ENCODE measurements at places on chromosomes 4 and X.
A peak's percentile ranks its signal among the peaks of the same experiment; 100 is the strongest.

DNA sequence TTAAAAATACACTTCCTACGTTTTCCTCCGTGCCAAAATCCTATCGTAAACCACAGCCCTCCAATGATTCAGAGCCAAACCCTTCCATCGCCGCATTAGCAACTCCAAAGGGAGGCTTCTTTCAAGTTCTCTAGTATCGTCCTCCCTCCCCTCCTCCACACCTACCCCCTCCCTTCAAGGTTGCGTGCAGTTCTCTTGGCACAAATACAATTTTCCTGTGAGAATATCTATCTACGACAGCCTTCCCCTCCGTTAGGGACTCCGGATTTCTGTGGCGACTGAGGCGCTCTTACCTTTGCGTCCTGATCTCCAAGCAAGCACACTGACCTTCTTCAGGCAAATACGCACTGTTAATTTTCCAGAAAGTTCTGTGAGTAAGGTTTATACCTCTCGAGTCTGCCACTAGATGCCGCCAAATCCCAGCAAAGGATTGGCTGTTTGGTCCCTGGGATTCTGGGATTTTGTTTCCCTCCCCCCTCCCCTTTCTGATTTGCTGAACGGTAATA lies 1.2 kb upstream of the MORF4L2 start:
- DNase-seq, result peak; percentile 57

- no peak for DNase-seq
Observed at GRCh38 chrX:78673246-78673645, 14.1 kb upstream of the RTL3 start.

GRCh38 chr4:147122685-147123084 lies 177.0 kb upstream of the TTC29 start:
- DNase-seq, result no peak

DNA sequence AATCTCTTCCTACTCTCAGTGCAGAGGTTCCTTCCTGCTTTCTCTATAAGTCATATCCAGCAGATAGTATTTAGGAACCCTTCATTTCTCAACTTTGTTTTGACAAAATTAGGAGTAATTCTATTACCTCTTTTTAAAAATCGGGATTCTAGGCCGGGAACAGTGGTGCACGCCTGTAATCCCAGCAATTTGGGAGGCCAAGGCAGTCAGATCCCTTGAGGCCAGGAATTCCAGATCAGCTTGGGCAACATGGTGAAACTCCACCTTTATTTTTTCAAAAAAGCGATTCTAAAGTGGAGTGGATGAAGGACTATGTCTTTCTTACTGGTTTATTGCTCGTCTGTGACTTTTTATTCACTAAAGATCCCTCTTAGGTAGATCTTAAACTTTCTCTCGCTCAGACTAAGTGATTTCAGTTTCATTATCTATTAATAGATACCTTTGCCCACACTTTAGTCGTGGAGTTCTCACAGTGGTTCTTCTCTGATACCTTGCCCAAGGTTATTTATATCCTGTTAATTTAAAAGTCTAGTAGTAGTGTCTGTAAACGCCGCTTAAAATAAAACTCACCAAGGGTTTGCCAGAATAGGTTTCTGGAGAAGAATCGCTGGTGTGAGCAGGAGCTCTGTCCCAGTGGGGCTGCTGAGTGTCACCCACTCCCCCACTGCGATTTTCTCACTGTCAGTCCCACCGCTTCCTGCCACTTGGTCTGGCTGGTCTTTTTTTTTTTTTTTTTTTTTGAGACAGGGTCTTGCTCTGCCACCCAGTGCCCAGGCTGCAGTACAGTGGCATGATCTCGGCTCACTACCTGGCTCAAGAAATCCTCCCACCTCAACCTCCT lies 27.0 kb upstream of the TMEM131L start:
- DNase-seq, result no peak

DNA sequence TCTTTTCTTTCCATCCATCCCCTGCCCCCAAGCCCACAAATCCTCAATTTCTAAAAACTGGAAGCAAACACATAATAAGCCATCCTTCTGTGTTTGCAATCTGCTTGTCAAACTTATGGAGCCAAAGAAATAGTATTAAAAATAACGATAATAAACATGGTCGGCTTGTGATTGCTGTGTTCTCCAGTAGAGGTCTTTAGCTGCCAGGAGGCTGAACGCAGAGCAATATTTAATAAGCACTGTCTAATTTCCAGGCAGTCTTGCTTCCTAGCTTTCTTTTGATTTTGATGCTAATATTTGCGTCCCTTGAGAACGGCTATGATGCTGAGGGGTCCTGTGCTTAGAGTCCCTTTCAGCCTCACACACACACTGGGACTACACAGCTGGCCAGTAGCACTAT lies 3.2 kb upstream of the HELT start:
- no peak for DNase-seq

DNA sequence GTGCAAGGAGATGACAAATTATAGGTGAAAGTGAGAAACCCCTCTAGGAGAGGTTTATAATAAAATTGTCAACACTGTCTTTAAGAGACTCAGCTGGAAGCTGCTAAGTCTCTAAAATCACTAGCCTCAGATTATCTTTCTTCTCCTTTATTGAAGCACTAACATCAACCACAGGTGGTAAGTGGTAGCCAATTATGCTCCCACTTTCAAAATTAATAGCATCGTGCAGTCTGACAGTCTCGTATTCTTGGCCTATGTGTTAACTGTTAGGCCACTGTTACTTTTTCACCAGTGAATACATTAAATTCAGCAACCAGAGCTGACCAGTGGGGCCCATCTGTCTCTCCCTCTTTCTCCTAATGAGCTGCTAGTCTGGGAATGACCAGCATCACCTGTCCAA lies 674.1 kb downstream of the RAPGEF2 start:
- DNase-seq, result no peak

DNA sequence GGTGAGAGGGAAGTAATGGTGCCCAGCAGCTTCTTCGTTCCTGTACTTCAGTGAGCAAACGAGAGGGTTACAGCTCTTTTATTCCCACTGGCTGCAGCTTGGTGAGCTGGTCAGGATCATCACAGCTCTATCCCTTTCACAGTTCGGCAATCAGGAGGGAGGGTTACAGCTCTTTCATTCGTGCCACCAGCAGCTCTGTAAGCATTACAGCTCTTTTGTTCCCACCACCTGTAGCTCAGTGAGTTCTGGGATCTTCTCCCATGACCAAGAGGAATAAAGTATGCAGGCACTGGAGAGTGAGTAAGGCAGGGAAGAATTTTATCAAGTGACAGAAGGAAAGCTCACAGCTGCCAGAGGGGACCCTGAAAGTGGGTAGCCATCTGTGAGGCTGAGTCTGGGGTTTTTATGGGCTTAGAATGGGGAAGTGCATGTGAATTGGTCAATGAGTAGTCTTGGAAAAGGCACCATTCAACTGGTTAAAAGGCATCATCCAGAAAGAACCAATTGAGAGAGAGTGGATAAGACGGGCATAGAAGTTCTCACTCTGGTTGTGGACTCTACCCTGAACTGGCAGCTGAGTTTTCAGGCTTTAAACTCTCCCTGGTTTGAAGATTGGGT lies 123.7 kb downstream of the COX18 start:
- DNase-seq, result no peak

DNA sequence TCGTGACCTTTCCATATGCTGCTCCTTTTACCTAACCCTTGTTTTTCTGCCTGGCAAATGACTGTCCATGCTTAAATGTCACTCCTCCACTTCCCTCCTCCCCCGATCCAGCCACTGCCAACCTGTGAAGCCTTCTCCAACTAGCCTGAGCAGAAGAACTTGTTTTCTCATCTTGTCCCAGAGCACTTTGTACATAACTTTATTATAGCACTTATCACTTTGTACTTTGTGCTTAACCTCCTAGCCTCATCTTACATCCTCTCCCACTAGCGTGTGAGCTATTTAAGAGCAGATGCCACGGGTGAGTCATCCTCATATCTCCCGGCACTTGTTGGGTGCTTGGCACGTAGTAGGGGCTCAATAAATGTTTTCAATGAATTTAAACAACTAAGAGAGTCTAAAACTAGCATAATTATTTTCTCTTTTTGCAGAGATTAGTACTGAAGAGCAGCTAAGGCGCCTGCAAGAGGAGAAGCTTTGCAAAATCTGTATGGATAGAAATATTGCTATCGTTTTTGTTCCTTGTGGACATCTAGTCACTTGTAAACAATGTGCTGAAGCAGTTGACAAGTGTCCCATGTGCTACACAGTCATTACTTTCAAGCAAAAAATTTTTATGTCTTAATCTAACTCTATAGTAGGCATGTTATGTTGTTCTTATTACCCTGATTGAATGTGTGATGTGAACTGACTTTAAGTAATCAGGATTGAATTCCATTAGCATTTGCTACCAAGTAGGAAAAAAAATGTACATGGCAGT lies 46.9 kb downstream of the XIAP start:
- no peak for DNase-seq

DNA sequence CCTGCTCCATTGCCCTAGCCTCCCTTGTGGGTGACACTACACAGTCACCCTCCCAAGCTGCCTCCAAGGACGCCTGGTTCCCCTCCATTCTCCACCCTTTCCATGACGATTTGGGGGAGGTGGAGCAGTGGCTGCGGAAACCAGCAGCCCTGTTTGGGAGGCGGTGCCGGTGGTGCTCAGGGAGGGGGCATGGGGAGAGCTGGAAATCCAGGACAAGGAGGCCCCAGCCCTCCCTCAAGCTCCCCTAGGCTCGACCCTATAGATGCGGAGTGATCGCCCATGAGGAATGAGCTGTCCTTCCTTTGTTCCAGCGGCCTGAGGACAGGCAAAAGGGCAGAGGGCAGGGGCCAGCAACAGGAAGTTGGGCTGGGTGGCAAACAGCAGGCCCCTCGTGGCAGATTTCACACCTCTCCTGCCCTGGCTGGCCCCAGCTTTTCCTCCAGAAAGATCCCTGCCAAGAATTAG lies 3.6 kb upstream of the RENBP start:
- no peak for DNase-seq

DNA sequence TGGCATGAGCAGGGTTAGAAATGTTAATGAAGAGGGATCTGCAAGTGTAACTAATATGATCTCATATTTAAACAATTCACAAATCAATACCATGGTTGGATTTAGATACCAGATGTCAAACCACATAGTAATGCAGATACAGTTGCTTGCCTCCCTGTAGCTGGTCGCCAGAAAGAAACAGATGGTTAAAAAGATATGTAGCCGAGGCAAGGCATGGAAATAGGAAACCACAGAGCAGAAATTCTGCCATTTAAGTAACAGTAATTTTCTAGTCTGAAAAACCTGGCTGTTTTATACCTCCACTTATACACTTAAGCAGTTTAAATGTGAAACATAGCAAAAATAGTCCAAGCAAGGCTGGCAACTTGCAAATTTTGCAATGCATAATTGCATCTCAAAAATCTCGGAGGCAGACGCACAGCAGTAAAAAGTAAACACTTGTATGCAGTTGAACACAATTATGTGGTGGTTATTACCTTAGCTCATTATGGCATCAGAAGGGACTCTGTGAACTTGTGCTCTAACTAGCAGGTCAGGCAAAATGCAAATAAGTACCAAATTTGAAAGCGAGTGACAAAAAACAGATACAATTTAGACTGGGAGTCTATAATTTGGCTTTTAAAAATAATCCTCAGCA lies 126.8 kb downstream of the NAA11 start:
- peak; percentile 4 for DNase-seq

GRCh38 chrX:134622056-134622812 lies 36.0 kb downstream of the PLAC1 start:
- DNase-seq, result no peak

DNA sequence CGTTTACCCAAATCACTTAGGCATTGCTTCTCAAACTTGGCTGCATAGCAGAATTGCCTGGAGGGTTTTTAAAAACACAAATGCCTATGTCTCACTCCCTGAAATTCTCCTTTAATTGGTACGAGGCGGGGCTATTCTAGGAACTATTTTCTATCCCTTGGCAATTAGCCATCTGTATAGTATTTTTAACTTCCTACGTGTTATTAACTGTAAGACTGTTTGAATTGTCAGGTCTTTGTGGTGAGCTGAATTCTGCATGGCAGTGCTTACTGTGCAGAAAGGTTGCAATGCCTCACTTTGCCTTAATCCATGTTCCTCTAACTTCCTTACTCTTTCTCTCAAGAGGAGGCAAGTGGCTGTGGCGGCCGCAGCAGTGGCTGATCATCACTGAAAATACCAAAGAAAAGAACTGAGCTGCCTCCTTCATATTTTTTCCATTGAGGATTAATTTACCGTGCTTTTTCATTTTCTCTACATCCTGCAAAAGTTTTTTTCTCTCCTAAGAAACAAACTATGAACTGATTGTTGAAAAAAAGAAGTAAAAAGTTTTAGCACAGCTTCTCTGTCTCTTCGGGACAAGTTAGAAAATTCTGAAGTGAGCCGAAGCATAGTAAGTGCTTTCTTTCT lies at the start of gene SHROOM3:
Gene SHROOM3 (plus strand): TSS at position 329 of the 627 bp plus-strand sequence. CDS start 824 bp downstream, outside the sequence.
- DNase-seq, result no peak

GRCh38 chrX:38656350-38656915 lies 95.1 kb downstream of the TSPAN7 start:
- DNase-seq, result no peak

DNA sequence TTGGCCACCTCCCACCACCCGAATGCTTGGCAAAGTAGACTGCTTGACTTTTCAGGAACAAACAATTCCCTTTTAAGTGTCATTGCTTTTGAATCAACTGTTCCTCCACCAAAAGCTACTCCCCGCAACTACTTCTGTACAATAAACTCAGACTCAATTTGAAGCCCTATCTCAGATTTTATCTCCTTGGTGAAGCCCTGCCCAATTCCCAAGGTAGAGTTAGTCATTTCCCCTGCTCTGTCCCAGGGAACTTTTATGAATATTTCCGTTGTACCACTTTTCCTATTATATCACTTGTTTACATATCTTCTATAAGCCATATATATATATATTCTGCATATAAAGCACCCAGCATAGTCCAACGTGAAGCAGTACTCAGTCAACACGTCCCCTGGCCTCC lies 102.8 kb downstream of the C4orf51 start:
- no peak for DNase-seq

GRCh38 chr4:71290074-71290473 lies 48.7 kb upstream of the SLC4A4 start:
- DNase-seq, result no peak

DNA sequence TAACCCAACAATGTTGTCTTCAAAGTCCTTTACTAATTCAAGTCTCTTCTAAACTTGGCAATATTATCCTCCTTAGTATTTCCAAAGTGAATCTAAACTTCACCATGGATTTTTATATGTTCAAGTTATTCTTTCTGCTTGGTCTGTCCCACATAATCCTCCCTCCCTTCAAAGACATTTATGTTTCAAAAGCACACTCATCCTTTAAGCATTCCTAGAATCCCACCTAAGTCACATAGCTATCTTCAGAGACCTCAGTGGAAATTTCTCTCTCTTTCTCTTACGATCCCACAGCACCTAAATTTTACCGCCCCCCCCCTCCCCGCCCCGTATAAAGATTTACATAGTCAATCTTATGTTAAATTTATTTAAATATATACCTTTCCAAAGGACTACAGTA lies 314.9 kb upstream of the GRIA3 start:
- DNase-seq, result no peak

Measured in Calu3 (cell line).